Bone marrow (tissue), 2 donors: ENCODE measurements at places on chromosomes 2 and 18.

- no peak for DNase-seq
These were observed 100.9 kb downstream of the CRIM1 start for GRCh38 chr2:36456227-36457175.

DNA sequence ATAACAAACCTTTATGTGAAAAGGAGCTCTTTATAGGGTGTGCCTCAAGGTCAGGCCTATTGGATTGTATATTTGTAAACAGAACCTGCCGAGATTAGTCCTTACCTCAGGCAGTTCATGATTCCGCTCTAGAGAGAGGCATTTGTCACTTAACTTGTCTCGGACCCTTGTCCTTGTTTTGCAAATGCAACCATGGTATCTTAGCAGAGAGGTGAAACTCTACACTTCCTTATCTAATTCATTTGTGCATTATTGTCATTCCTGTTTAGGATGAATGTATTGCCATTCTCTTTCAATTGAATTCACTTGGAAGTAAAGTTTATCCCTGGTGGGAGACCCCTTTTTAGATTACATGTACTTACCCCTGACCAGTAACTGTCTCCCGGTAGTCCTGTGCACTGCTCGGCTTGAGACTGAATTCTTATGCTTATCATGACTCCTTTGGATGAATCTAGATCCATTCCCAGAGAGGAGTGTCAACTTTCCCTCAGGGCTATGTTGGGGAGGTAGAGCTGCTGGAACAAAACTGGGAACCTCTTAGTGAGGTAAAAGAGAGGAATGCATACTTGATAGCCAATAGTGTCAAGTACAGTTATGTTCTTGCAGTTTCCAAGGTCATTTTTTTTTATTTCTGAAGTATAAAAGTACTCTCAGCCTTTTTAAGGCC lies 46.6 kb downstream of the SGPP2 start:
- no peak for DNase-seq

DNA sequence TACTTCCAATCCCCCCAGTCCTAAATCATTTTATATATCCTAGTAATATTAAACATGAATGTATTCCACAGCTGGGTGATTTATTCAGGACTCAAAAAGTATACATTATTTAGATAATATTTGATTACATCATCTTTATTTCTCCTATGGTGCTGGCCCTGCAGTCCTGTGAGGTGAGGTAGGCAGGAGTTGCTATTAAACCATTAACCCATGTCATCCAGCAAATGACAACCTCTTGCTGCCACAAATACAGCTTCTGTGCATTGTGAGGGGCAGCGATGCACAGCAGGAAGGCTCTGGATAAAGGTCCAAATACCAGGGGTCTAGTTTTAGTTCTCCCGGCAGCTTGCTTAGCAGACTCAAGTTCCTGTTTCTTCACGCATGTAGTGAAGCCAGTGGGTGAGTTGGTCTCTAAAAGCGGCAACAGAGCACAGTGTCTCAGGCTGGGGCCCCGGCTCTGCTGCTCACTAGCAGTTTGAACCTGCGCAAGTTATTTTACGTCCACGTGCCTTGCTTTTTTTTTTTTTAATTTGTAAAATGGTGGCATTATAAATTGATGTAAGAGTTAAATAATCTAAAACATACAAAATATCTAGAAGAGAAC lies 36.1 kb downstream of the INSIG2 start:
- no peak for DNase-seq

DNA sequence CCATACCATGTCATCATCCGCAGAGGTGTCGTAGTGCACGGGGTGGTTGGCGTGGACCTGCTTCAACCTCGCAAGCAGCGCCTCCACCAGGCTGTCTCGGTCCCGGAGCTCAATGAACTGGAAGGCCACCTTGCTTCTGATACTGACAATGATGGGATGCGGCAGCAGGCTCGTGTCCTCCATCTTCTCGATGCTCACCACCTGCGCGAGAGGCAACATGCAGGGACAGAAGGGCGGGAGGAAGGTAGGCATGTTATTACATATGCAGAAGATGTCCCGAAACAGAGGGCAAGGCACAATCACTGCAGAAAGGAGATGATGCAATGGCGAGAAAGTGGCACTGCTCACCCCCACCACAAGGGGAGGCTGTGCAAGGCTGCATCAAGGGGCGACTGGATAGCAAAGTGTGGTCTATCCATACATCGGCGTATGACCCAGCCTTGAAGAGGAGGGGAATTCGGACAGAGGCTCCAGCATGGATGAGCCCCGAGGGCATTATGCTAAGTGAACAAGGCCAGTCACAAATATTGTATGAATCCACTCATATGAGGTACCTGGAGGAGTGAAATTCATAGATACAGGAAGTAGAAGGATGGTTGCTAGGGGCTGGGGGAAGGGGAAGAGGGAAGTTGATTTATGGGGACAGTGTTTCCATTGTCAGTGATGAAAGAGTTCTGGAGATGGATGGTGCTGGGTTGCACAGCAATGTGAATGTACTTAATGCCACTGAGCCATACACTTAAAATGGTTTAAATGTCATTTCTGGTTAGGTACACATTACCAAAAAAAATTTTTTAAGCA lies 36.6 kb downstream of the RPL31 start:
- no peak for DNase-seq

DNA sequence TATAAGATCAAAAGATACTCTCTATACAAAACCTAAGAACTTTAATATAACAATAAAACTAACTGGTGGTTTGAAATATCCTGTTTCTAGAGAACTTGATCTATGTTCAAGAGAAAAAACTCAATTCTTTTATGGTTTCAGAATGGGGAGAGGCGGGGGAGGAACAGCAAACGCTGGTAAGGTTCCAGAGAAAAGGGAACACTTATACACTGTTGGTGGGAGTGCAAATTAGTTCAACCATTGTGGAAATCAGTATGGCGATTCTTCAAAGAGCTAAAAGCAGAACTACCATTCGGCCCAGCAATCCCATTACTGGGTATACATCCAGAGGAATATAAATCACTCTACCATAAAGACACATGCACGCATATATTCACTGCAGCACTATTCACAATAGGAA lies 17.2 kb downstream of the FAM98A start:
- peak; percentile 44 for DNase-seq

DNA sequence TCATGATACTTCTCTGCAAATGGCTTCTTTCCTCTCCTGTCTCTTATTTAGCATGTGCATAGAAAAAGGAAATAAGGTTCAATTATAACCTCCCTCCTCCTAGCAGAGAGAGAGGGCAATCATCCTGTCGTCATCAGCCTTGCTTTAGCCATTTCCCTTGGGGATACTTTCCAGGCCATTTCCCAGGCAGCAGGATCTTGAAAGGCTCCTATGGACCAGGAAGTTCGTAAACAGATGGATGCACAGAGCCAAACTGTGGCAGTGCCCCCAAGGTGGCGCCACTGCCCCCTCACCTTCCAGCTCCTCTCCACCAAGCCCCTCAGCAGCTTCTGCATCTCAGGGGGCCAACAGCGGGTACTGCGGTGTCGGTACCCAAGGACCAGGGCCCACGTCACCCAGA lies 157.4 kb downstream of the DTNA start:
- no peak for DNase-seq

DNA sequence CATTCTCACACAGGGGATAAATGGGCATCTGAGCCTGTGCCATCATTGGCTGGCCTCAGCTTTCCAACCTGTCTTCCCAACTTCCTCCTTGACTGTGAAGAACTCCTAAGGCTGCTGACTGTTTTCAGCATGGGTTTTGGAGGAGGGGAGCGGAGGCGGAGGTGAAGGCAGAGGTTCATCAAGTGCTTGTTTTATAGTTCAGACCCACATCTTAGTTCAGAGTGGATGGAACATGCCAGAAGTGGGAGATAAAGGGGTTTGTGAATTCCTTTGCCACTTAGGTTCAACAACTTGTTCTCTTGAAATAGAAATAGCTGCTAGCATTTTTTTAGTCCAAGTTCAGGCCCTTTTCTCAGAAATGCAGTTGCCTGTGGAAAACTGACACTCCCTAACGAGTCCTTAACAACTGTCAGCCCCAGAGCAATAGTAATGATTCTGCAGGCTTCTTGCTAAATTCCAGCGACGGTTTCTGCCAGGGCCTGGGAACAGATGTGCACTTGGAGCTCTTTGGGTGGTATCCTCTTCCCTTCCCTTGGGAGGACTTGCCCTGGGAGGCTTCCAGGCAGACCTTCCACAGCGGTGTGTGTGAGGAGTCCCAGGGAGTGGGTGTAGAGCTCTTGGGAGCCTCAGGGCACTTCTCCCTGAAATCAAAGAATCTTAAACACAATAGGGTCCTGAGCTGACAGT lies 30.1 kb upstream of the ITGA6 start:
- DNase-seq = no peak

- DNase-seq = no peak
These were observed 2.1 kb upstream of the STK17B start for GRCh38 chr2:196173505-196173904.

- DNase-seq = no peak
These were observed 2.9 kb upstream of the GREB1 start for GRCh38 chr2:11530864-11531465.

GRCh38 chr2:121064186-121064585 lies 220.8 kb downstream of the TFCP2L1 start:
- no peak for DNase-seq

DNA sequence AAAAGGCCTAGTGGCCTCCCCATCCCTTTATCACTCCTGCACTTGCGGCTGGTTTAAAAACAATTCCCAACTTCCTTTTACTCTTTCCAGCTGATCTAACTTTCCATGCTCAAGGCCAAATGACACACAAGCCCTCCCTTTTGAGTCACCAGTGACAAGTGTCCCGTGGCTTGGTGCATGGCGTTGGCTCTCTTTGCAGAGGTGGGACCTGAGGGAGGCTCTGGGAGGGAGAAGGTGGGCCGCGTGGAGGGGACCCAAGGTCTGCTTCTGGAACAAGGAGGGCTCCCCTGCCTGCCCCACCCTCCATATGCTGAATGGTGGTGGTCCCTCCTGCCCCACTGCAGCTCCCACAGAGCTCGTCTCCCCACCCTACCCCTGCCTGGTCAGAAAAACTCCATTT lies 30.8 kb upstream of the HPCAL1 start:
- DNase-seq = no peak

DNA sequence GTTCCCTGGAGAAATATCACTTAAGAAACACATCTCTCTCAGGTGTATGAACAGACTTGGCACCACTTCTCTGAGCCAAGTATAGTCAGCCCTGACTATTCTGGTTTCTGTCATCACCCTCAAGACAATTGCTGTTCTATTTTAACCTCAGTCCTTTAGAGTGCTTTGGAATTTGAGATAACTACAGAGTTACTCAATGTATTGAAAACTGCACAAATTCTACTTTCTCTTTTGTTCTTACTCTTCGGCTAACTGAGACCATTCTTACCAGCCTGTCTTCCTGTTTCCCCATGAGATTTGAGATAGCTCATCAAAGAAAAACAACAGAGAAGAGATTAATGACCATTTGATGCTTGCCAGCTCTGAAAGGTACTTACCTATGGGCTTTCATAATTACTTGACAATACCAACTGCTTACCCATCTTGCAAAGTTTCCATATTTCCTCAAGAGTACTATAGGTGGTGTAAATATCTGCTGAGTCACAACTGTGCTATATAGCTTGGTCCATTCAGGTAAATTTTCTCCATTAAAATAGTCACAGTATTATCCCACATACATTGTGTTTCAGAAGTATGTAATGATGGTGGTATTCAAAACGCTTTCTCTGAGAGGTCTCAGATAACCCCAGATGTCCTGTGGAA lies 467.5 kb upstream of the CHST9 start:
- no peak for DNase-seq

DNA sequence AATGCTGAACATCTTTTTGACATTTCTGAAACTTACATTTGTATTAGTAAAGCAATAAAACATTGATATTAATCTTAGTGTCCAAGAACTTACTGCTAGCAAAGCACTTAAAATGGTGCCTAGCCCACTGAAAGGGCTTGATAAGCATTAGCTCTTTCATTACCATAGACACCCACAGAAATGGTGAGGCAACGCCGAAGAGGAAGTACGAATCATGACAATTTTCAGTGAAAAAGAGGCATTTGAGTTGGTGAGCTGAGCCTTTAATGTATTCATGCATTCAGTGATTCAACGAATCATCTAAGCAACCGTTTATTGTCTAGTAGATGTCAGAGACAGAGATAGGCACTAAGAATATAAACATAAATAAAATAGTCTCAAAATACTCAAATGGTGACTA lies 101.1 kb downstream of the PIGN start:
- no peak for DNase-seq

GRCh38 chr18:63162271-63163014 lies 157.1 kb downstream of the BCL2 start:
- DNase-seq = no peak

- no peak for DNase-seq
These were observed 105.5 kb downstream of the THADA start for GRCh38 chr2:43490252-43490786.

DNA sequence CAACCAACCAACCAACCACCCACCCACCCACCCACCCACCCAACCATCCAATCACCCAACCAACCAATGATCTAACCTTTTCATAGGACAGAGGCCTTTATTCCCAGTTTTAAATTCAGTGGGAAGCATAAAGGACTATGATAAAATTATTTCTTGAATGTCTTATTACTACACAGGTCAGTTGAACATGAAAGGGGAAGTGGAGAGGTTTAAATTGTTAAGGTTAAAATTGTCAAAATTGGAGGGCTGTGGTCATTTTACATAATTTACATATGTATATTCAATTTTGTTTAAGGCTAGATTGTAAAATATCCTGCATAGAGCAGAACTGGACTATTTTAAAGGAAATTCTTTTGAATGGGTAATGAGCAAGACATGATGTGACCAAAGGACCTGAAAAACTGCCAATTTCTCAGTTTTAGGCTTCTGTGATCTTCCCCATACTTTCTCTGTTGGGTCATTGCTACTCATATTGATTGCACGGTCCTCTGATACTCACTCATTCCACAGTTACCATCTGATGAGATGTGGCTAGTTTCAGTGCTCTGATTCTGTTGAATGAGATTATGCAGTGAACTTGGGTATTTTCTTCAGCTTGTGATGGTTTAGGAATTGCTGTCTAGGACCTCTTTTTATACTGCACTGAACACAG lies 127.4 kb downstream of the PLCL1 start:
- DNase-seq = no peak

GRCh38 chr18:59861009-59861408 lies 38.8 kb upstream of the PMAIP1 start:
- no peak for DNase-seq

- DNase-seq = no peak
These were observed 57.5 kb downstream of the PIAS2 start for GRCh38 chr18:46859855-46860254.

GRCh38 chr2:77633601-77634000 lies 111.4 kb upstream of the LRRTM4 start:
- no peak for DNase-seq

DNA sequence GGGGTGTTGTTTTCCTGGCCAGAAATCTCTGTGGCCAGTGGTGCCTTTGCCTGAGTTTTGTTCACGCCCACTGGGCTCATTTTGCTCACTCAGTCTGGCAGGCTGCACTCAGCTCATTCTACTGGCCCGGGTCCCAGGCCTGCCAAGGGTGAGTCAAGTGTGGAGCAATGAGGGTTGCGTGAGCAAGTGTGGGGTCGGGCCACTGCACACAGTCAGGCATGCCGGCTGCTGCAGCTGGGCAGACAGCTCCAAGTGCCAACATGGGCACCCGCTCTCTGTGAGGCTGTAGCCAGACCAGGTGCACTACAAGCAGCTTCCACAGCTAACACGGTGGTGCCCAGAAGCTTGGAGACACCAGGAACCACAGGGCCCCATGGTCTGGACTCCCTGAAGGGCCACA lies 801.1 kb upstream of the RAB6C start:
- no peak for DNase-seq
